Stimulated activated naive CD4-positive, alpha-beta T cell treated with Interleukin-2 at 50 U/mL for 16 hours (primary cell): ENCODE measurements at places on chromosomes 12 and 14.

- no peak for DNase-seq
These were observed 525.8 kb upstream of the ATP2B1 start for GRCh38 chr12:90234472-90234871.

- no peak for DNase-seq
These were observed 9.6 kb upstream of the TMEM30B start for GRCh38 chr14:61290701-61291100.

GRCh38 chr12:9179781-9180180 is 28.4 kb downstream of the PZP start:
- no peak for DNase-seq

- no peak for DNase-seq
These were observed 51.3 kb upstream of the AMIGO2 start for GRCh38 chr12:47131011-47131410.

GRCh38 chr12:56206452-56207166 is 15.1 kb downstream of the RNF41 start:
- no peak for DNase-seq

DNA sequence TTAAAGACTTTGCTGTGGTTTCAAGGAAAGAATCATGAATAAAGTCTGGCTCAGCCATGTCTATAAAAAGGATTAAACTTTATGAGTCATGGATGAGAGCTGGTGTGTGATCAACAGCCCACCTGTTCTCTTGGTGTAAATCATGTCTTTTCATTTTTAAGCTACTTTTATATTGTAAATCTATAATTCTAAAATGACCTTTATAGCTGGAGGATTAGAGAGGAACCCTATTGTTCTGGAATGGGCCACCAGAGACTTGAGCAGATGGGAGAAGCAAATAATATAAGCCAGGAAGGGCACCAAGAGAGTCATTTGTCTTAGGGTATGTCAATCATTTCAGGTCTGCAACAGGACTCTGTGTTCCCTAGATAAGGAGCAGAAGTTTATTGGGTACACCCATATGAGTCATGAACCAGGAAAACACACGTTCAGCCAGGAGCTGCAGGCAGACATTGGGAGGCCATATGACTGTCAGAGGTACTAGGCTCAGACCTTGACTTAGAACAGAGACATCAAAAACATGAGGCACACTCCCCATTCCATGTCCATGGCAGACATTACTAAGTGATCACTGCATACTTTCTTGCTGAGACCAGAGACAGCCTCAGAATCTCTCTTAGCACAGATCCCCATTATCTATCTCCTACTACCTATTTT is 49.3 kb downstream of the NDUFA12 start:
- DNase-seq, result no peak

DNA sequence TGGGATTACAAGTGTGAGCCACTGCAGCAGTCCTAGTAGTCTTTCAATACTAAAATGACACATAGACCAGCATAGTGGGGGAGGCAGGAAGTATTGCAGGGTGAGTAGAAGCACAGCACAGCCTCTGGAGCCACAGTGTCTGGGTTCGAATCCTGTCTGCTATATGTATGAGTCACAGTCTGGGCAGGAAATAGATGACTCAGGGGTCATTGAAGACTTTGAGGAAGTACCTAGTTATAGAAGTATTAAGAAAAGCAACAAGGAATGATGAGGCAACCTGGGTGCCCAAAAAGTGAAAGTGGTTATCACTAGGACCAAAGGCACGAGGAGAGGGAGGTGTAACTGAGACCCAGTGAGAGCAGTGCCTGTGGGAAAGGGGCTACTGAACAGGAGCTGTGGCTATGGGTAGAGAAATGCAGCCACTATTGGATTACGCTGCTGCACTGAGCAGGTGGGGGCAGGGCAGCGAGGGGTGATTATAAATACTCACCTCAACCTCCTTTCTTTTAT is 124.0 kb downstream of the PDE3A start:
- DNase-seq, result no peak

GRCh38 chr12:66129934-66130266 is 650 bp downstream of the LLPH start:
- DNase-seq, result no peak

- DNase-seq, result no peak
These were observed 512.1 kb downstream of the DIO2 start for GRCh38 chr14:79699206-79699605.

- no peak for DNase-seq
These were observed 62.9 kb upstream of the VSX2 start for GRCh38 chr14:74176400-74176793.

DNA sequence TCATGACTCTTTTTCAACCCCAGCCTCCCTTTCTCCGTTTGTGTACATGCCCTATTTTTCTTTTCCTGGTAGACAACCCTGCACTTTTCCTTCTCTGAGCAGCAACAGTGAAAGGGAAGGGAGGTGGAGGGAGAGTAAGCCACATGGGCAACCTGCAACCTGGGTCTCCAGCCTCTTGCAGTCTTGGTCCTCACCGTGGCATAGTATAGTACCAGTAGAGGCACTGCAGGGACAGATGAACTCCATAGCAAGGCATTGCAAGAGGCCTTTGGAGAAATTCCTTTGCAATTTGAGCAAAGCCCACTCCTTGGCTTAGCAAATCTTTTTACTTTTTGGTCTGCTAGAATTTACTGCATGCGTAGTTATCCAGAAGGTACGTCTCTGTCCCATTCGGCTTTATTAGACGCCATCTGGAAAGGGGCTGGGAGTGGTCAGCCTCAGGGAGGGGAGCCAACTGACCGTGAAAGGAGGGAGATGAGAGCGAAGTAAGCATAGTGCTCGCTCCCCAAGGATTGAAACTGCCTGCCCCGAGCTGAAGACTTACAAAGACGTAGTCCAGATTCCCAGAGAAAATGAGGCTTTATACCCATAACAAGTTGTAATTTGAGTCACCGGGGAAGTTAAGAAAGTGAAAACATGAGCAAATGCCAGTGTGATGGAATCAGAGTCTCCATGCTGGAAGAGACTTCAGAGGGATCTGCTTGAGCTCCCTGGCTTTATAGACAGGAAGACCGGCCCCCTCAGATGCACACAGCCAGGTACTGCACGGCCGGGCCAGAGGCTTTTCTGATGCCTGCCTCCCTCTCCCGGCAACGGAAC is 332.0 kb downstream of the CACNA1C start:
- DNase-seq, result no peak

GRCh38 chr12:51036279-51036678 is 10.1 kb upstream of the SLC11A2 start:
- no peak for DNase-seq
